ENCODE measurements at places on chromosomes 7 and 10.

DNA sequence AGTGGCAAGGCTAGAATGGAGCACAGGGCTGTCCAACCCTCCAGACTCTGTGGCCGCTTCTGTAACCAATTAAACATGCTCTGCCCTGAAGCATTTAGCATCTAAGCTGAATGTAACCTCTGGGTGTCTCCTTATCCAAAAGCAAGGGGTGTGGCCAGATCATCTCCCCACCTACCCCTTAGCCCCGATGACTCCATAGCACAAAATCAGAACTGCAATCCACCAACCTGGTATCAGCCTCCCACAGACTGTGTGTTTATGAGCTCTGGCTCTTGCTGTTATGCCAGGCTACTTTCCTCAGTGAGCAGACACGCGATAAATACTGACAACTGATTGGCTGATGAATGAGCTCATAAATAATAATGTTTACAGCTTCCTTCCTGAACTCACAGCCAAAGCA is 3.2 kb downstream of the FRMD4A start:
- no peak for DNase-seq

GRCh38 chr10:121926671-121927317 is 1.0 kb downstream of the ATE1 start:
- peak; percentile 34 for DNase-seq

DNA sequence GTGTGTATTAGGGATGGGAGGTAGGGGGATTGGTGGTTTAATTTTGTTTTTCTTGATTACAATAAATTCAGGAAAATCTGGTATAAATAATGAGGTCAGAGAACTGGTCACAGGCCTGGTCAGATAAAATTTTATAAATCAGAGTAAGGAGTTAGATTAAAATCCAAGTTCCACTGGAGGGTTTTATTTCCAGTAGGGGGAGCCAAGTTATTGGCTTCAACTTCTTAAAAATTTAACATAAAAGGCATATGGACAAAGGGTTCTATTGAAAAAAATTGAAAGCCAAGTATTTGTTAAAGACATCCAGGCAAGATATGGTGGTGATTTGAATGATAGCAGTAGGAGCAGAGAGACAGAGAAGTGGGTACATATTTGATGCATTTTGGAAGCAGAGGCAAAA is 763.3 kb downstream of the SORCS1 start:
- no peak for DNase-seq

DNA sequence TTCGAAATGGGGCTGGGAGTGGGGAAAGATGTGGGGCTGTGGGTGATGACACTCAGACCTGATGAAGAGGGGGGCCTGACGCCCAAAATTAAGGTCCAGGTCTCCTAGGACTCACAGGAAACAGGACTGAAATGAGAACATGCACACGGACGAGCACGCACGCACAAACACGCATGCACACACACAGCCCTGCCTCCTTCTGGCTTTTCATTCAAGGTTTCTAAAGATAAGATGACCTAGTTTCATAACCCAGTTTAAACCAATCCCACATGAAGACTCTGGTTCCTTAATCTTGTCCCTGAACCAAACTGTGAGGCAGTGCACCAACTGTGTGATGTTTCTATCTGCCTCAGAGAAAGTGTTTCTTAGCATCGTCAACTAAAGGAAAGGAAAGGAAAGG is 162.0 kb downstream of the DGKI start:
- DNase-seq, result no peak

- DNase-seq, result no peak
Observed at GRCh38 chr7:98643236-98643985, 26.3 kb downstream of the NPTX2 start.

- peak; percentile 67 for DNase-seq
Observed at GRCh38 chr7:141975806-141976523, 2.4 kb upstream of the TAS2R38 start.

DNA sequence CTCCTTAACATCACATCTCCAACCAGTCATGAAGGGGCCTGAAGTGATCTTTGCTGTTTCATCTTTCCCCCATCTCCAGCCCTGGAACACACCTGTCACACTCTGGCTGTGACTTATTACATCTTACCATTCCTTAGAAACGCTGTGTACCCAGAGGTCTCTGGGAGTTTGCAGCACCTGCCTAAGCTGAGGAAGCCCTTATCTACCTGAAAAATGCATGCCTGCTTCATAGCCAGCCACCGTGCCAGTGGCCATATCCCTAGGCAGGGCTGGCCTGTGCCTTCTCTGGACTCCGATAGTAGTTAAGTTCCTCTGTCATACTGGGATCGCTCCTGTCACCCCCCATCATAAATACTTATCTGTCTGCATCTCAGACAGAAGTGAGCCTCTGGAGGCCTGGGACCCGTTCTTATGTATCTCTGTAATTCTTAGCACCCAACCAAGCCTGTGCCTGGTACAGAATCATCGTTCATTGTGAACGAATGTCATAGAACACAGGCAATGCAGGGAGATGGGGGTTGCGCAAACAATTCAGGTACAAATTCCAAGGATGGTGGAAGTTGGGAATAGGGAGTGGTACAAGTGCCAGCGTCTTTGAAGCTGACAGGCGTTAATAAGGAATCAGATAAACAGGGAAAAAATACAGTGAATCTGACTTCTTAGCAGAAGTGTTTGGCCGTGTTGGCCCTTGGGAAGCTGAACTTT is 254.6 kb downstream of the CAMK1D start:
- DNase-seq, result no peak

DNA sequence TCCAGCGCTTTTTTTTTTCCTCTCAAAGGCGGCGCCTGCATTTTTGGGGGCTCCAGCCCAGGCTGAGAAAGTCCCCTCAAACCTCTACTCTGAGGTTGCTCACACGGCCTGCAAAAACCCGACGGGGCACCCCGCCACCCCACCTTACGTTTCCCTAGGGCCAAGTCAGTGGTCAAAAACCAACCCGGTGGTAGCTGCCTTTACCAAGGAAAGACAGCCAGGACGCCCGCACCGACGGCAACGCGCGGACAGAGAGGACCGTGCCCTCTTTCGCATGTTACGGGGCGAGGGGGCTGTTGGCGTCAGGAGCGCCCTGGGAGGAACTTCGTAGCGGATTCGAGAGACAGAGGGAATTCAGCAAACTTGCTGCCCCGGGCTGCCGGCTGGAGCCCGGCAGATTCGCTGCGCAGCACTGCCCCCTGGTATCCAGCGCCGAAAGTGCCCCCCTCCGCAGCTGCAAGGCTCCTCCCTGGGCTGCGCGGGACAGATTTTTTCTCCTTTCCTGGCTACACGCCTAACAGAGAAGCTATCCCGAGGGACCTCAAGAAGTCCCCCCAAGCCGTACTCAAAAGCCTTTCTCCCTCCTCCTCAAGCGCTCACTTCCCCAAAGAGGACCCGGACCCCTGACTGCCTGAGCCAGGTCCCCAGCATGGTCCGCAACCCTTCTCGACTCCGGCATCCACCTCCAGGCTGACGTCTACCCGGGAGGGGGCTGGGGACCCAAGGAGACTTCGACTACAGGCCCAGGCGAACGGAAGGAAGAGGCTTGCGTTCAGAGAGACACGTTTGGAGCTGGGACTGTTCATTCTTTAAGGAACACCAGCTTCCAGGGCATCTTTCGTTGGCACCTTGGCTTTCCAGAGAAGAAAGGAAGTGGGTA is 27.7 kb upstream of the VAX1 start:
- DNase-seq, result no peak

GRCh38 chr7:113083816-113084495 is 2.7 kb downstream of the GPR85 start:
- no peak for DNase-seq

DNA sequence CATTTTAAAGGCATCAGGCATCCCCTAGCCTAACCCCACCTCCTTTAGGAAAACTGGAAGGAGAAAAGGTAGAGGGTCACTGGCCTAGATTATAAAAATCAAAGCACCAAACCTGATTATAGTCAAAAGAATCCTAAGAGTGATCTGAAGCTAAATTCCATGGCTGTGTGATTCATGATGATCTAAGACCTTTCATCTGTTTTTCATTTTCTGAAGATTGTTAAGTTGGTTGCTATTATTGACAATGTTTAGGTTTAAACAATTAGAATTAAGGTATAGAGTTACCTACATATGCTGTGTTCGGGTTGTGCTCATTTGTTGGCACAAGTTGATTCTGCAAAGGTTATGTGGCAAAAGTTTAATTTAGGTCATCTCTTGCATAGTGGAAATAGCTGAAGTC is 148.7 kb downstream of the BICC1 start:
- DNase-seq, result no peak
